ENCODE measurements at places on chromosomes 1 and 21.
A peak's percentile ranks its signal among the peaks of the same experiment; 100 is the strongest.

GRCh38 chr1:173603056-173603591 is at the start of gene SLC9C2:
Gene SLC9C2 (minus strand): TSS chr1:173603072. CDS start chr1:173601776, 1,296 bp downstream.
- peak; percentile 44 for DNase-seq

GRCh38 chr1:97128426-97128825 is 406.8 kb downstream of the PTBP2 start:
- no peak for DNase-seq

DNA sequence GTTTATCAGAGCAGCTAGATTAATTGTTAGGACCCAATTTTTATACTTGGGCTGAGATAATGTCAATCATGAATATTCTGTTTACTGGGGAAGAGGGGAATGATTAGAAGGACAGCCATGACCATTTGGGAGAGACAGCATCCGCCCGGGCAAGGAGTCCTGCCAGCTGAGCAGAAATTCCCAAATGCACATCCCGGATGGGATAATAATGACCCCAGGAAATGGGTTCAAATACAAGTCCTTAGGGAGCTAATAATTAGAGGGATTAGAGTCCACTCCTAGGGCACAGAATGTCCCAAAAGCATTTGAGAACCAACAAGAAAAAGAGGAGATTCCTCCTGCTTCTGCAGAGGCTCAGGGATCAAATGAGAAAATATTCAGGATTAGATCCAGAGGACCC is 115.9 kb downstream of the LRRC53 start:
- no peak for DNase-seq

DNA sequence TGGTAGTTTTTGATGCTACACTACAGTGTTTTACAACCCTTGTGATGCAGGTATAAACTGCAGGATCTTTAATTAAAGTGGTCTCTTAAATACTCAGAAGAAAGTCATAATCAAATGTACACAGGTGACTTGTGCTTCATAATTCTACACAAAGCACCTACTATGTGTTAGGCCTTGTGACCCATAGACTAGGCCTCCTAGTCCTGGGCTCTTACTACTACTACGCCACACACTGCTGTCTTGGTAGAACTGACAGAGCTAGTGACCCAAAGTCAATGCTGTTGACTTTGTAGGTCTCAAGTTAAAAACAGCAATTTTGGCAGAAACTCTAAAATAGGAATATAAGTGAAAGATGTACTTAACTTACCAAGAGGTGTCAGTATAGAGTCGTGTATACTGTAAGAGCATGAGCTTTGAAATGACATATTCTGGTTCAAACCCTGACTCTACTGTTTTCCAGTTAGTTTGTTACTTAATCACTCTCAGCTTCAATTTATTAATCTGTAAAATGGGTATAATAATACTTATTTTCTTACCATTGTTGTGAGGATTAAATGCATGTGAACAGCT is 48.6 kb upstream of the LMO4 start:
- DNase-seq, result no peak

- no peak for DNase-seq
Measured at GRCh38 chr1:239189998-239190512, 196.3 kb upstream of the CHRM3 start.

DNA sequence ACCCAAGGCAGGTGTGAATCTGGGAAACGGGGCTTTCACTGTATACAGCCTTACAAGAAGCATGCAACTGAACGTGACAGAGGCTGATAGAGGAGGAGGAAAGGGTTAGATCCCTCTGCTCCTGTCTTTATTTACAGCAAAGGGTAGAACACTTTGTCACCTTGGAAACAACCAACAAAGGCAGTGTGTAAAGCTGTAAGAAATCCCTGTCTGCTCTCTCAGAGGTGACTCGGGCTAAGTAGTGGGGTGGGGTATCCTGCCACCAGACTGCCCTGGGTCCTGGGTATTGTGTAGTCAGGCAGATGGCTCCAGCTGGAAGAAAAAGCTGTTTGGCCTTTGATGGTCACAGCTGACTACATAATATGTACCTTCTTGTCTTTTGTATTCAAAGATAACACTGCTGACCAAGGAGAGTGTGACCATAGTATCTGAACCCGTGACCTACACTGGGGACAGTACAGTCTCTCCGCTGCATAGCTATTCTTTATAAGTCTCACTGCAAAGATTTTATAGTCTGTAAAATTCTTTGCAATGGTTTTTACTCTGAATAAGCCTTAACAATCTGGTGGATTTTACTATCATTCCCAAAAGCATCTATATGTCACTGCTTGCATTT is 22.1 kb upstream of the POU2F1 start:
- DNase-seq, result no peak

- no peak for DNase-seq
Measured at GRCh38 chr1:150498342-150498741, 9.6 kb upstream of the ECM1 start.

DNA sequence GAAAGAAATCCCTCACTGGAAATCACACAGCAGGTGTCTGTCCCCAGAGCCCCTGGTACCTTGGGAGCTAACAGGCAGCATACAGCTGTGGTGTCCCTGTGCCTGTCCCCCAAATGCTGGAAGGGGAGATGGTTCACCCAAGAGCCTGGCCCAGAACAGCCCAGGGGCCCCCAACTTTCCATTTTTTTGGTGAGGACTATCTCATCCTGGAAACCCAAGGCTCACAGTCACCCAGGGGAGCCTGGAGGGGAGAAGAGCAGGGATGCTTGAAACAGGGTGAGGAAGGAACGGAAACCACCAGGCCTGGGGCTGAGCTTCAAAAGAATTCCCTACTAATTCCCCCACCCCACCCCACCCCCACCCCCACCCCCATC is 3.6 kb downstream of the SDC3 start:
- DNase-seq, result no peak

- peak; percentile 22 for DNase-seq
Measured at GRCh38 chr21:34797921-34798535, 129.2 kb downstream of the CLIC6 start.

Data from kidney tubule cell (primary cell).